NCI-H226 (cell line): ENCODE measurements at places on chromosomes 16 and 17.

GRCh38 chr17:19706791-19707727 lies 9.3 kb downstream of the SLC47A2 start:
- no peak for DNase-seq

GRCh38 chr17:75826561-75827307 lies 17.5 kb downstream of the UNC13D start:
- no peak for DNase-seq

GRCh38 chr17:43587647-43588046 lies 41.5 kb upstream of the ETV4 start:
- DNase-seq = no peak

DNA sequence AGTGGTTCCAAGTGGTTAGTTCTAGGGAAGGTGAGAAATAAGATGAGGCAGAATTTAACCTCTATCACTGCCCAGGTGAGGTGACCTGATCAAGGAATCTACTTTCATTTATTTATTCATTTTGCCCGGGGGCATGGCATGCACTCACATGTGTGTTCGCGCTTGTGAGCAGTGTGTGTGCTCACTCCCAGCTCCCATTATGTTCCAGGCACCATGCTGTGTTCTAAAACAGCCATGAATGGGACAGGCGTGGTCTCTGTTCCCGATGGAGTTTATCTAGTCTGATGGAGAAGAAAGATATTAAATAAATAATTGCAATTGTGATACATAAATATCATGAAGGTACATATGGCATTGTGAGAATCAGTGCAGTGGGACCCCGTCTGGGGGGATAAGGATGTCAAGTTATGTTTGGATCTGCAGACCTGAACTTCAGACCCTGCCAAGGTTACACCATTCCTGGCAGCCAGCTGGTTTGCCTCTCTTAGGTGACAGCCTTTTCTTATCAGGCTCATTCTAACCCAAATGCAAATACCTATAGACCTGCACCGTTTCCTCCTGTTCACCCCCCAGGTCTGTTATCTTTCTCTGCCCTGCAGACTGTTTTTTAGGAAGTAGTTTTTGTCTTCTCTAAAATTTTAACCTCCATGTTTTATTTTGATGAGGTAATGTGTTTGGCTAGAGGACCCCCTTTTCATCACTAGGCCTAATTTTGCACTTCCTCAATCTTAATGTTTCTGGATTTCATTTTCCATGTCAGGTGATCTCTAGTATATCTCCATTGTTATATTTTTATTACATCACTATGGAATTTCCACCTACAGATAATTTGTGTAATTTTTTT lies 11.8 kb downstream of the CYB5B start:
- no peak for DNase-seq

GRCh38 chr17:40327244-40327729 lies 18.3 kb downstream of the RARA start:
- DNase-seq = no peak

GRCh38 chr17:35006961-35007360 lies 26.6 kb downstream of the LIG3 start:
- no peak for DNase-seq

DNA sequence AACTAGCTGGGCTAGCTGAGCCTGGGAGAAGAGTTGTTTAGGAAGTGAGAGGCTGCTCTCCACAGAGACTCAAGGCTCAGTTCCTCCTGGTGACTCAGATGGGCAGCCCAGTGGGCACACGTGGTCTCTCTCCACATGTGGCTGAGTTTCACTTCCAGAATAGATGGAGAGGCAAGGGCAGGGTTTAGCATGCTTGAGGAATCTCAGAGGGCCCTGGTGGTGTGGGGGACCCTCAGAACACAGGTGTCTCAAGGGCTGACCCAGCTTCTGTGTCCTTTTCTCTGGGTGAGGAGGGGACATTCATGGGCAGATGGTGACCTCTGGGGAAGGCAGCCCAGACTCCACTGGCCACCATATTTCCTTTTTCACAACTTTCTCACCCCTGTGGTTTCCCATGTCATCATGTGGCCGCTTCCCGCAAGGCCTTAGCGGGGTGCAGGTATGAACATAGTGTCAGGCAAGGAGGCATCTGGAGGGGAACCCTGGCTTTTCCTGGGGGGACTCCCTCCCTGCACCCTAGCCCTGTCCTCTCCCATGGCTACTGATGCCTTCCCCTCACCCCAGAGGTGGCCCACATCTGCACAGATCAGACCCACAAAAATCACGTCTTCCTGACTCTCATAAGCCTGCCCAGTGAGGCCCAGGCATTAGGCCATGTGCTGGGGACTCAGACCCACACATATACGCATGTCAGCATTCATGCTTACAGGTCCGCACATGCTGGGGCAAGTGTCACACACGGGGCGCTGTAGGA lies 3.3 kb downstream of the GRN start:
- no peak for DNase-seq

DNA sequence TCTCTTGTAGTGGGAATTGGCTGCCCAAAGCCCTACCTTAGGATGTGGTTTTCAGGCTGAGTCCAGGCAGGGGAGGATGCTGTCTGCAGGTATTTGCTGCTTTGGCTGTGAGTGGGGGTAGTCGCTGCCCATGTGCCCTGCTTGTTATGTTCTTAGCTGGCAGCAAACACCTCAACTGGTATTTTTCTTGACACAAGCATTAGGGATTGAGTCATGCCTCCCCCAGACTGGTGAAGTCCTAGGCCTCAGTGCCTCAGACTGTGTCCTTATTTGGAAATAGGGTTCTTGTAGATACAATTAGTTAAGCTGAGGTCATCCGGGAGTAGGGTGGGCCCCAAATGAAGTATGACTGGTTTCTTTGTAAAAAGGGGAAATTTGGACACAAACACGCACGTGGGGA lies 808.3 kb upstream of the EEF2KMT start:
- DNase-seq = peak; percentile 57

DNA sequence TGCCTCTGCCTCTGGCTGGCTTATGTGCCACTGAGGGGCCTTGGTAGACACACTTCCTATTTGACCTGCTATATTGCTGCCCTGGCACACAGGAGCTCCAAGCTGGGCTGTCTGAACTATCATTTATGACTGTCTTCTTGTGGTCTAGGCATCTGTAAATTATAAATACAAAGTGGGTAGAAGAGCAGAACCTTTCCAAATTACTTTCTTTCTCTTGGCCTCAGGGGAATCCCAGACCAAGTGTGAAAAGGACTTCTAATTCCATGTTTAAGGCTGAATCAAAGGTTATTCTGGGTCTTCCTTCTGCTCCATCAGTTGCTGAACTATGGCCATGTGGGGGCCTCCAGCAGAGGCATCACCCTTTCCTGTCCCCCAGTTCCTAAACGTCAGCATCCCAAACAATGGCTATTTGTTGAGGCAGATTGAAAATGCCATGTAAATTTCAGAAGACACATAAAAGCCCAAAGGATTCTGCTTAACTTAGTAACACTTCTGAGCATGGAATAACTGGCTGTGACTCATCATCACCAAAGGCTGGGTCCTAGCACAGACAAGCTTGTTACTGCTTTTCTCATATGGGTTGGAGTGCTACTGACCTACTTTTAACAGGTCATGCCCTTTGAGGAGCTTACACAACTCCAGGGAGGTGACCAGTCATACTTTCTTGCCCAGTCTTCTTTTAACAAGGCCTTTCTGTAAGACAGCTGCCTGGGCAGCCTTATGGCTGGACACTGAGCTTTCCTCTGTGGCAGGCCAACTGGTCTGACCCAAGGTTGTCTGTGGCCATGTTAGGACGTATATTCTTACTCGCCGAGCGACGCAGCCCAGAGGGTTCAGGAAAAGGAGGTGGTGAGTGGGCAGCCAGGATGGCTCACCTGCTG lies 154.8 kb downstream of the VPS53 start:
- peak; percentile 86 for DNase-seq

- no peak for DNase-seq
Observed at GRCh38 chr17:36653856-36654255, 52.5 kb downstream of the MRM1 start.

GRCh38 chr16:24906901-24907300 lies 61.1 kb downstream of the SLC5A11 start:
- DNase-seq = no peak

GRCh38 chr16:26987597-26988010 lies 79.1 kb upstream of the C16orf82 start:
- peak; percentile 37 for DNase-seq

DNA sequence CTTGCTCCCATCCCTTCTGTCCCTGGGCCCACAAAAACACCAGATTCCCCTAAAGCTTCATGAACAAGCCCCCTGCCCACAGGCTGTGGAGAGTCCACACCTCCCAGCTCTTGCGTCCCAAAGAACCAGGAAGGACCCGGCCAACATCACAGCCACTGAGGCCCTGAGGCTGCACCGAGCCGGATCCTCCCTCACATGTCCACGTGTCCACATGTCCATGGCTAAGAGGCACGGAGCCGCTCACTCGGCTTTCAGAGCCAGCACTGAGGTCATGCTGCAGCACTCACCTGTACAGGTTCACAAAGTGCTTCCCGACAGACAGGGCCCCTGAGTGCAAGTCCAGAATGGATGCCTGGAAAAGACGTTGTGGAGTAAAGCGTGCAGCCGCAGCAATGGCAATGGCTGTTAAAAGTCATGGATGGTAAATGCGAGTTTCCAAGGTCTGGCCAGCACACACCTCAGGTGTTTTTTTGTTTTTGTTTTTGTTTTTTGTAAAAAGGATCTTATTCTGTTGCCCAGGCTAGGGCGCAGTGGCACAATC lies 11.9 kb upstream of the HEXD start:
- no peak for DNase-seq

- no peak for DNase-seq
Observed at GRCh38 chr16:88548131-88548874, 21.9 kb upstream of the ZC3H18 start.

DNA sequence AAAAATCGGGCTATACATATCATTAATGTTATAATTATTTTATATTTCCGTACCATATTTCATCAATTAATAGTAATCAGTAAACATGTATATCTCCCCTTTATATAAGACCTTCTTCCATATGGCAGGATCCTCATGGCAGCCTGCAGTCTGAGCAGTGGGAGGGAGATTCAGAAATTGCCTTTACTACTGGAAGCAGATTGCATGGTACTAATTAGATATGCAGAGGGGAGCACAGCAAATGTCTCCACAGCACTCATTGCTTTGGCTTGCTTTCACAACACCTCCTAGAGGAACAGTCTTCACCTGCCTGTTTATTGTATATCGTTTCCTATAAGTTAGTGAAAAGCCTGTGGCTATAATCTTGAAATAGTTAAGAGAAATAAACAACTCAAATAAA lies 585.8 kb upstream of the GOT2 start:
- no peak for DNase-seq

GRCh38 chr16:4409081-4409932 lies 7.1 kb downstream of the CORO7 start:
- DNase-seq = no peak

GRCh38 chr17:27087935-27088766 lies 205.8 kb upstream of the WSB1 start:
- no peak for DNase-seq

DNA sequence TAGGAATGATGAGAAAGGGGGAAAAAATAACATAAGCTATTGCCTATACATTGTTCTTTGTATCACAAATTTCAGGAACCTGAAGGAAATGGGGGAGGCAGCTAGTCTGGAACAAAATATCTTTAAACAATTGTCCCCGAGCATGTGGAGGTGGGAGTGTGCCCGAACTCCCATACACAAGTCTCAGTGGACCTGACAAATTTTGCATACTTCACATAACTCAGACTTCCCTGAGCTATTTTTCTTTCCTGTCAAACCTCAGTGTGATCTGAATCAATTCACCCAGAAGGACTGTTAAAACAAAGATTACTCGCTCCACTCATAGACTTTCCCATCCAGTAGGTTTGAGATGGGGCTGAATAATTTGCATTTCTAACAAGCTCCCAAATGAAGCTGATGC lies 1.6 kb upstream of the XPO6 start:
- DNase-seq = no peak

DNA sequence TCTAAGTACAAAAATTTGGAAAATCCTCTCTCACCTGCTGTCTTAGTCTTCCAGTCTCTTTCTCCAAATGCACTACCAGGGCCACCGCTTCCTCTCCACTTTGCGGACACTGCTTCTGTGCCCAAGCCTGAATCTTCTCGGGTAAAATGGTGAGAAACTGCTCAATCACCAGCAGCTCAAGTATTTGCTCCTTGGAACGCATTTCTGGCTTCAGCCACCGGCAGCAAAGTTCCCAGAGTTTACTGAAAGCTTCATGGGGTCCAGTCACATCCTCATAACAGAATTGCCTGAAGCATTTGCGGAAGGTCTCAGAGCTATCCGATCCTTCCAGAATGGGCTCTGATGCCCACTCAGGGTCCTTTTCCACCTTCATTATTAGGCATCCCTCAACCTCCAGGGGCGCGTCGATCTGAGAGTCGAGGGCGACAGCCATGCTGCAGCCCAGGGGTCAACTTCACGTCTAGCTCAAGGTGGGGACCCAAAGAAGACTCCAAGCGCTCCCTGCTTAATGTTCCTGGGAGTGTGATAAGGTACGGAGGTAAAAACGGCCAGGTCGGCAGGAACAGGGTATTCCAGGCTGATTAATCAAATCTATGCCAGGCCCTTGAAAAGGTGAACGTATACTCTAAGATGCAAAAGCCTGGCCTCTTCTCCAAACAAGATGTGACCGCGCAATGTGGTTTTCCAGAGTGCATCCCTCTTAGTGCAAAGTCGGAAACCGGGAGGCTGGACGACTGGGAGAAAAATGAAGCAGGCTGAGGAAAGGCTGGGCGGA lies 763 bp downstream of the ZKSCAN2 start:
- no peak for DNase-seq

- DNase-seq = no peak
Observed at GRCh38 chr16:78096386-78096785, 3.1 kb upstream of the WWOX start.

DNA sequence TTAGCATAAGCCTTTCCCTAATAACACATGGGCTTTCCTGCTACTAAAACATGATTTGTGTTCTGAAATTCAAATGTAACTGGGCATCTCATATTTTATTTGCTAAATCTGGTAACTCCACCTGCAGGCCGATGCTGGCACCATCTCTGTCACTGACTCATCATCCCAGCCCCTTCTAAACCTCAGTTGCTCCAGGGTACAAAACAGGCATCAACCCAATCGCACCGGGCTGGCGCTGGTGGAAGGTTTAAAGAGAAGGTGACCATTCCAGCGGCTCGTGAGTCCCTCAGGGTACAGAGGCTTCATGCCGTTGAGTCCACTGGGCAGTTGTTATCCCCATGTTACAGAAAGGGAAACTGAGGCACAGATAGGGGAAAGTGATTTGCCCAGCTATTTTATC lies 27.1 kb downstream of the PPL start:
- DNase-seq = no peak

DNA sequence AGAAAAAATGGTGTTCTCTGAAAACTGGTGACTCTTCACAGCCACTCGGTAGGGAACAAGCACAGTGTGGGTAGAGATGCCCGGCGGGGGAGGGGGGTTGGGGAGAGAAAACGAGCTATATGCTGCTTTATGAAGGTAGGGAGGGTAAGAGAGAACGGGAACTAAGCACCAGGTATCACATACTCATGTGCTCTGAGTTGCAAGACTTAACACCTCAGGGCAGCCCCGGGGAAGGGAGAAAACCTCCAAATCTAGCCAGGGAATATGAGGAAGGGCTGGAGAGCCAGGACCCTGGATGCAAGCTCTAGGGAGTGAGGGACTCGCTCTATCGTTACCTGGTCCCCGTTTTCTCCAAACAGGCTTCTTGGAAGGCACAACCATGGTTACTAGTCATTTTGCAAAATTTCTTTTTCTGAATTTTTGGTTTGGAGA lies 35.3 kb downstream of the HIC1 start:
- no peak for DNase-seq

- DNase-seq = no peak
Observed at GRCh38 chr16:77890075-77890474, 101.7 kb downstream of the VAT1L start.
